ENCODE measurements at places on chromosomes 13 and 19.

DNA sequence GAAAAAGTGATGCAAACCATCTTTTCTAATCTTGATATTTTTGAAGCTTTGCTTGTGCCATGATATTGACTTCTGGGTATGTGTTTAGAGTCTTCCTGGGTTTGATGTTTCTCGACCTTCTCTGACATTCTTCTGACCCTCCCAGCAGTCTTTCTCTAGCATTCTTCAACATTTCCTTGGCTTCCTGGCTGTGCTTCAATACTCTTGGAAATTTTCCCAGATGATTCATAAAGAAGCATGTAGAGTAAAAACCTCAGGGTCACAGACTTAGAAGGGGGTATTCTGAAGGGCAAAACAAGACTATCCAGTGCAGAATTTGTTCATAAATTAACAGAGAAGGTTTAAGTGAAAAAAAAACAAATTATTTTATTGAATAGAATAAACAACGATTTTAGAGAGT, 946.3 kb upstream of the PCDH9 start:
- DNase-seq = no peak

DNA sequence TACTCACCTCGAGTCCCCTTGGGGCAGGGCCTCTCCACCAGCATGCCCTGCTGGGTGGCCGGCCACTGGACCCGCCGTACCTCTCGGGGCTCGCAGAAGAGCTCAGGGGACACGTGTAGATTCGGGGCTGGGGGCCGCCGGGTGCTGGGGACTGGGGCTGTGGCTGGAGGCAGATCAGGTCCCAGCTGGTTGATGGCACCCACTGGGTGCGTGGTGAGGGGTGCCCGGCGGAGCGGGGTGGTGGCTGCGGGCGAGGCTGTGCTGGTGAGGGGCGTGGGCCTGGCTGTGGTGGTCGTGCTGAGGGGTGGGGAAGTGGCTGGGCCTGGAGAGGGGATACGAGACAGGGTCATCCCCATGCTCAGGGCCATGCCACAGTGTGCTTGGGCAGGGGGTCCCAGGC, 24.9 kb upstream of the ASF1B start:
- DNase-seq = no peak

DNA sequence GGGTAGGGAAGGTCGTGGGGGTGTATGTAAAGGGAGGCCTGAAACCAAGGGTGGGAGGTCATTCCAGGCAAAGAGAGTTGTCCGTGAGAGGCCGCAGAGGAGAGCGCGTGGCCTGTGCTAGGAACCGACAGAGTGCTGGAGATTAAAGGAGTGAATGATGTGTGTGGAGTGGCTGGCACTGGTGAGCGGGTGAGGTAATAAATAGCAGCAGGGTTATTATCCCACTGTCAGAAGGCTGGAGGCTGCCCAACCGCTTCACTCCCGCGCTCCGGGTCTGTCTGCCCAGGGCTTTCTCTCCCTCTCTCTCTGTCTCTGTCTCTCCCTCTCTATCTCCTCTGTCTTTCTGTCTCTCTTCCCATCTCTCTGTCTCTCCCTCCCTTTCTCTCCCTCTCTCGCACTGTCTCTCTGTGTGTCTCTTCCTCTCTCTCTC, 17.4 kb downstream of the ZNF579 start:
- no peak for DNase-seq

- DNase-seq = no peak
These were observed 18.6 kb downstream of the SCEL start for GRCh38 chr13:77554069-77554468.

DNA sequence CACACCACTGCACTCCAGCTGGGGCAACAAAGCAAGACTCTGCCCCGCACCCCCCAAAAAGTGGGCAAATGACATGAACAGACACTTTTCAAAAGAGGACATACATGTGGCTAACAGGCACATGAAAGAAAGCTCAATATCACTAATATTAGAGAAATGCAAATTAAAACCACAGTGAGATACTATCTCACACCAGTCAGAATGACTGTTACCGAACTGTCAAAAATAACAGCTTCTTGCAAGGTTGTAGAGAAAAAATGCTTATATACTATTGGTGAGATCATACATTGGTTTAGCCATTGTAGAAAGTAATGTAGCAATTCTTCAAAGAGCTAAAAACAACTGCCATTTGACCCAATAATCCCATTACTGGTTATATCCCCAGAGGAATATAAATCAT, 99.5 kb upstream of the SPATA13 start:
- no peak for DNase-seq

DNA sequence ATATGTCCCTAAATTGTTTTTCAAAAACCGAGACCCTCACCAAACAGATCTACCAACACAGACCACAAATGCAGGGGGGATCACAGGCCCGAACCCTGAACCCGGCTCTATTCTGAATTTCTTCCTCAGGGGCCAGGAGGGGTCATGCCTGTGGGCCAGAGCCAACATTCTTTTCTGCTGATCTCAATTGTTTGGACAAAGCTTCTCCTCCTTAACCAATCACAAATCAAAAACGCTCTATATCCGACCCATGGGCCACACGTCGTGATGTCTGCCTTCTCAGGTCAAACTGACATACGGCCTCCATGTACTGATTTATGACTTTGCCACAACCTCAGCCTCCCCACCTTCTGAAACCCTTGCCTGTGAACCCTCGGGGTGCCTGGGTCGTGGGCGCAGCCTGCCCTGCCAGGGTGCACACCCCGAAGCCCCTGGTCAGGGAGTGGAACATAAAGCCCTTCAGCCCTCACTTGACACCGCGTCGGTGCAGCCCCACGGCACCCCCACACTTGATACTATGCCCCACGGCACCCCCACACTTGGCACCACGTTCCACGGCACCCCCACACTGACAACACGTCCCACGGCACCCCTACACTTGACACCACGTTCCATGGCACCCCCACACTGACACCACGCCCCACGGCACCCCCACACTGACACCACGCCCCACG, 58.4 kb upstream of the C13orf46 start:
- DNase-seq = no peak

GRCh38 chr13:112160558-112160957, 93.6 kb downstream of the SOX1 start:
- DNase-seq = no peak

GRCh38 chr13:36713887-36714286, 40.1 kb downstream of the SERTM1 start:
- no peak for DNase-seq

- DNase-seq = peak; percentile 73
These were observed at the start of gene ZNF181 for GRCh38 chr19:34733746-34734536. Gene ZNF181, plus strand, starts transcription at chr19:34734243. Its CDS starts 795 bp downstream, at chr19:34735038.

GRCh38 chr19:50036908-50037307, 11.1 kb downstream of the ZNF473 start:
- no peak for DNase-seq

GRCh38 chr19:34667349-34668076, 9.4 kb downstream of the SCGB2B2 start:
- DNase-seq = no peak

GRCh38 chr13:53075356-53076041, 46.9 kb downstream of the OLFM4 start:
- DNase-seq = no peak
